Foreskin melanocyte (primary cell): ENCODE measurements at places on chromosomes 16 and 17.

DNA sequence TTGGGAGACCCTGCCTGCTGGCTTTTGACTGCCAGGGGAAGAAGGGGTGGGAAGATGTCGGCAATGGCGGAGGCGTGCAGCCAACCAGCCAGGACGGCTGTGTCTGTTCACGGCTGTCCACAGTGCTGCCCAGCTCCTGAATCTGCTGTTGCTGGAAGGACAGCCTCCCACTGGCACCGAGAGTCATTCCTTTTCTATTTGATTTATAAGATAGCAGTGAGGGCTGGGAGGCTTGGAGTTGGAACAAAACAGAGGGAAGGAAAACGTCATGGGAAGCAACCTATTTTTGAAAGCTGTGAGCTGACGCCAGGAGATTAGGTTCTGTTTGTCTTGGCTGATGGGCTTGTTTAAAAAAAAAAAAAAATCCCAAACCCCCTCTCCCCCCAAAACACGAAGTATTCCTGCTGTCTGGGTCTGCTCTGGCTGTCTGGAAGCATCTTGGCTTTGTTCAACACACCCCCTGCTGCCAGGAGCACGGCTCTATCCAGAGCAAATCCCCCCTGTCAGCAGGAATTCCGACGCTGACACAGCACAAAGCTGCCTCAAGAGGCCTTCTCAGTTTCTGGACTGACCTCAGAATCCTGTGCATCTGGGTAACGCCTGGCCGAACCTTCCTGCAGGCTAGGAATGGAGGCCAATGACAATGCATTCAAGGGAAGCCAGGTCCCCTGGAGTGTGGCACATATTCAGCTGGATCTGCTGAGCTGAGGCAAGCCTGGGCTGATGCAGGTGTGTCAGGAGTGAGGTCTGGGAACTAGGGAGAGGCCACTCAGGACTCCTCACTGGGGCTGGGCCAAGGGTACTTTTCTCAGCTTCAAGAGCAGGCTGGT, 41.0 kb upstream of the SREBF1 start:
- DNase-seq, result no peak

DNA sequence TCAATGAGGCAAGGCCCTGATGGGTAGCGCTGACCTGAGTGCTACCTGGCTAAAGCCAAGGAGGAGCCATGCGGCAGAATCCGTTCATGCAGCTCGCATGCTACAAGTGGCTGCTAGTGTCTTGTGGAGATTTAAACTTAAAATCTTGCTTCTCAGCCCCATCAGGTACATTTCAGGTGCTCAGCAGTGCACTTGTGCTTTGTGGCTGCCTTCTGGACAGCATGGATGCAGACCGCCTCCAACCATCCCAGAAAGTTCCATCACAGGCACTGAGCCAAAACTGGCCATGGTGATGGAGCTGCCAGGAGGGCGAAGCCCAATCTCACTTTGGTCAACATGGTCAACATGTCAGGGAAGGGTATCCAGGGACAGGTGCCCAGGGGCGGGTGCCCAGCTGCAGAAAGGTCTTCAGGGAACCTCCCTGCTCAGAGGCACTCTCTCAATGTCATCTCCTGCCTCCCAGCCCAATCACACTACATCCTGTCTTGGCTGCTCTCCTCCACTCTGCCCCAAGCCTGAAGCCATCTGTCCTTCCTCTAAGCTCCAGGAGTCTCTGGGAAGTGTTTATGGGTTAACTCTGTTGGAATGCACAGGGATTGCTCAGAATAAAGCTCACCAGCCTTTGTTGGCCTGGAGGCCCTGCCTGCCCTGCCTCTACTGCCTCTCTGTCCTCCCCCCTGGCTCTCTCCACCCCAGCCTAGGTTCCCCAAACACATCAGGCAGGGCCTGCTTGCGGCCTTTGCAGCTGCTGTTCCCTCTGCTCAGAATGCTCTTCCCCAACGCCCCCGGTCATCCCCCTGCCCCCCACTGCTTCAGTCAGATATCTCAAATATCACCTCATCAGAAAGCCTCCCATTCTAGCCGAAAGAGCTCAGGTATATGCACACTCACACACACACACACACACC, 18.3 kb upstream of the TNFRSF13B start:
- no peak for DNase-seq

GRCh38 chr16:20023190-20023589, 50.5 kb downstream of the GPR139 start:
- DNase-seq, result peak; percentile 7

DNA sequence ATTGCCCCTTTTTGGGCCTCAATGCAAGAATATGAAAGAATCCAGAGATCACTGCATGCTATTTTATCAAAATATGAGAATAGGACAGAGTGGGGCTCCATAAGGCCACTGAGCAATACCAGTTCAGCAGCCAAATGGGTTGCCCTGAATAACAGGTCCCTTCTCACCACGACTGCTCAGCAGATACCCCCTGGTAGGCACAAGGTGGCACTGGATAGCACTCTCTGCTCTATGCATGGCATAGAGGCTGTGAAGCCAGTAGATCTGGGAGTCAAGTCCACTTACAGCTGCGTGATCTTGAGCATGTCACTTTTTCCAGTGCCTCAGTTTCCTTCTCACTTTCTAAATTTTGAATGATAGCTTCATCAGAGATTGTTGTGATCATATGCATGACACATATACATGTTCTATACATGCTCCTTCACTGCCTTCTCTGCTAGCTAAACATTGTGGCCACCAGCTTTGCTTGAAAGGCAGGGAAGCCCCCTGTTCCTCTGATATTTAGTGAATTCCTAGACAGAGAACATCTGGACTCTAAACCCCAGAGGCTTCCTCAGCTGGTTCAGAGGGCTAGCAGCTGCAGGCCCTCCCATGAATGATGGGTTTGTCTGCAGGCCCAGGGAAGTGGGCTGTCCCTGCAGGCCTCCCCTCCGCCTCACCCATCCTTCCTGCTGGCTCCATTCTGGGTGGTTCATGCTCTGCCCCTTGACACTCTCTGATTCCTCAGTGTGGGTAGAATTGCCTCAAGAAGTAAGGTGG, 84.9 kb upstream of the ASIC2 start:
- no peak for DNase-seq

DNA sequence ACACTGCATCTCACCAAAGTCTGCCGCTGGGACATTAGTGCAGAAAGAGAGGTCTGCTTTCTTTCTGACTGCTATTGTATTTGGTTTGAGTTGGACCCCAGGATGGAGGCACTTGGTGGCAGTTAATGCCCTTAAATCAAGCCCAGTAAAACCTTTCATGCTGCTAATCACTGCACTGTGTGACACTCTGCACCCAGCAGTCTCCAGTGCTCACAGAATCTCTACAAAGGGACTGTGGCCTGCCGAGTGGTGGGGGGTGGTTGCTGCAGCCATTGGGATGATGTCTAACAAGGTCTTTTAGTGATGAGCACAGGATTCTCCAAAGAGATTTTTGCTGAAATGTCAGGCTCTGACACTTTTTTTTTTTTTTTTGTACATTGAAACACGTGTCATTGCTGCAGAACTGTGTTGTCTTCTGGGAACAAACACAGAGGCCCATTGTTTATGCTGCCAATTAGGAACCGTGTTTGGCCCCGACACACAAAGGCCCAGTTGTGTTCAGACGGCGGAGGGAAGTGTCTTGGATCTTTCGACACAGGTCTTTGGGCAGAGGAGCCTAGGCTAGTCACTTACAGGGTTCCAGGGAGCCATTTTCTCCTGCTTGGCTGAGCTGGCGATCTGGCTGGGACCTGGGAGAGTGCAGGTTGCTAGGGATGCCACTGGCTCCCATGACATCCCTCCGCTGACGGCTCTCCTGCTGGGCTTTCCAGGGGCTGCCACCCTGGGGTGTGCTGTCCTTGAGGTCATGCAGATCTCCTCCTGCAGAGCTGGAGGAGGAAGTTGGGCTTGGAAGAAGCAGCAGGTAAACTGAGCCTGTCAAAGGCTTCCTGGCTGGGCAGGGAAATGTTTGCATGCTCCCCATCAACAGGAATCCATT, 16.2 kb upstream of the TNRC6C start:
- peak; percentile 95 for DNase-seq

DNA sequence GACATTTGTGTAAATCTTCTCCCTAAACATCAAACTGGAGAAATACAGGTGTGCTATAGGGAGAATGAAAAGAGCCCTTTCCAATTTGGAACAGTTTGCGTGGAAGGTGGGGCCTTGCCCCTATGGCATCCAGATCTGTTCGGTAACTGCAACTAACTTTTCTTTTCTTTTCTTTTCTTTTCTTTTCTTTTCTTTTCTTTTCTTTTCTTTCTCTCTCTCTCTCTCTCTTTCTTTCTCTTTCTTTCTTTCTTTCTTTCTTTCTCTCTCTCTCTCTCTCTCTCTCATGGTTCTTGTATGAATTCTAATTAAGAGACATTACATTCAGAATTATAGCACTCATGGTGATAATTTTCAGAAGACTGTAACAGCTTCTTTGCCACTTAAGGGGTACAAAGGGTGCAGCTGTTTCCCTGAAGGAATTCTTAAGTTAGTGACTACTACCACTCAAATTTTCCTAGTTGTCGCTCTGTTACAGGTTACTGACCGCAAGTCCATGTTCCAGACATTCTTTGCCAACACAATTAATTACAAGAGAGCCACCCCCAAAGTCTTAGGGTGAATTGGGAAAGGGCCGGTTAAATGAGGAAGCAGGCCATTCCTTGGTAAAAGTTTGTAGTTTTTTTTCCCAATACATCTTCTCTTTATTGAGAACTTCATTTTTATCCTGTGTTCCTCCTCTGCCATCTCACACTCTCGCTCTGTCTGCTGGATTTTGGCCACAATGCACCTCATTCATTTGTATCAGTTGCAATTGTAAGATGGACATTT, 69.8 kb downstream of the KSR1 start:
- DNase-seq, result no peak

GRCh38 chr17:56798916-56799315, 34.8 kb downstream of the C17orf67 start:
- no peak for DNase-seq

DNA sequence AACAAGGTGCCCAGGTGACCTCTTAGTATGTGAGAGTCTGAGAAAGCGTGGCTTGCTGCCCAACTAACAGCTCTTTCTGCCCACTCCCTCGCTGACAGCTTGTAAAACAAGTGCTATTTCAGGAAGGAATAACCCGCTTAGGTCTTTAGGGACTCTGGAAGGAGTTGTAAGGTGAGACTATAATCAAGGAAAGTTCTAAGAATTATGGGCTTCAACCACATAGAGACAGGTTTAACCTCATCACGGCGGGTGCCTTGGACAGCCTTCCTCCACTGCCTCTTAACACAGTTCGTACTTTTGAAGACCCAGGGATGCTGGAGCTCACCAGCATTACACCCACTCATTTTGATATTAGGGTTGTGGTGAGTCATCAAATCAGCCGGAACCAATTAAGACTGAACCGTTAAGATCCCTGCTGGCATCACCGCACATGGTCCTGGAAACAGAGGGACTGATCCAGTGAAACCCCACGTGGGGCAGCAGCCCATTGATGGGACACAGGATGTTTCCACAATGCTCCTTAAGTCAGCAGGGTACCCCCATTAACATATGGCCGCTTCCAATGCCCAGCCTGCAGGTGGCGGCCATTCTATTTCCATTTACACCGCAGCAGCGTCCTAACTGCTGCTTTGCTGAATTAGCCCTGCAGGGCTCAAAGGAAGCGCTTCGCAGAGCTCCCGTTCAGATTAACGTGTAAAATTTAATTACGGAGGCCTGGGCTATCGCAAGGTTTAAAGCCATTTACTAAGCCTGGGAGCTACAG, 176.6 kb upstream of the SDK2 start:
- peak; percentile 21 for DNase-seq

- peak; percentile 60 for DNase-seq
Observed at GRCh38 chr17:79933863-79934652, 94.8 kb upstream of the CBX4 start.

- peak; percentile 8 for DNase-seq
Observed at GRCh38 chr17:3602499-3602898, 6.7 kb downstream of the TRPV1 start.

DNA sequence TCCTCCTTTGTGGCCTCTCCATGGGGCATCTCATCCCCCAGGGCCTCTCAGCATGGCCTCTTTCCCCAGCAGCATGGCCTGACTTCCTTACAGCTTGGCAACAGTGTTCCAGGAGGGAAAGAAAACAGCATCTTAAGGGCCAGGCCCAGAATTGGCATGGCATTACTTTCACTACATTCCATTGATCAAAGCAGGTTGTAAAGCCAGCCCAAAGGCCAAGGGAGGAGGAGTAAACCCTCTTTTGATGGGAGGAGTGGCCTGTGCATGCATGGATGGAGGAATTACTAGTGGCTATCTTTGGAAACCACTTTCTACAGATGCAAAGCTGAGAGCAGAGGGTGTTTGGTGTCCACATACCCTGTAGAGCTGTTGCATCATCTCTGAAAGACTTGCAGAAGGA, 149.4 kb downstream of the AIPL1 start:
- no peak for DNase-seq

- DNase-seq, result peak; percentile 60
Observed at GRCh38 chr17:40317345-40317873, 8.4 kb downstream of the RARA start.

DNA sequence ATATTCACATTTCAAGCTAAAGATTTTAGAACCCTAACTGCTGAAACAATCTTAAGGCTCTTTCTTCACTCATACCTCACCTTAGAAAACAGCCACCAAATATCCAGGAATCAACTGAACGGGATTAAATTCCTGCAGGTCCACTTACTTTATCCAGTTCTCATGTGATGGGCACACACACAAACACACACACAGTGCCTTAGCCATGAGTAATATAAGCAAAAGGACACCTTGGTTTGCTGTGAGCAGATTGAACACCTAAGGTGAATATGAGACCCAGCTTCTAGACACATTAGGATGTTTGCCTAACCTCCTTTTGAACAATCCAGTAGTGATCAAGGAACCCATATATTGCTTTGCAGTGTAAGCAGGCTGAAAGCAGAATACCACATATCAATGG, 81.5 kb downstream of the TUBD1 start:
- DNase-seq, result no peak

- DNase-seq, result no peak
Observed at GRCh38 chr17:10993126-10993525, 155.2 kb upstream of the PIRT start.

DNA sequence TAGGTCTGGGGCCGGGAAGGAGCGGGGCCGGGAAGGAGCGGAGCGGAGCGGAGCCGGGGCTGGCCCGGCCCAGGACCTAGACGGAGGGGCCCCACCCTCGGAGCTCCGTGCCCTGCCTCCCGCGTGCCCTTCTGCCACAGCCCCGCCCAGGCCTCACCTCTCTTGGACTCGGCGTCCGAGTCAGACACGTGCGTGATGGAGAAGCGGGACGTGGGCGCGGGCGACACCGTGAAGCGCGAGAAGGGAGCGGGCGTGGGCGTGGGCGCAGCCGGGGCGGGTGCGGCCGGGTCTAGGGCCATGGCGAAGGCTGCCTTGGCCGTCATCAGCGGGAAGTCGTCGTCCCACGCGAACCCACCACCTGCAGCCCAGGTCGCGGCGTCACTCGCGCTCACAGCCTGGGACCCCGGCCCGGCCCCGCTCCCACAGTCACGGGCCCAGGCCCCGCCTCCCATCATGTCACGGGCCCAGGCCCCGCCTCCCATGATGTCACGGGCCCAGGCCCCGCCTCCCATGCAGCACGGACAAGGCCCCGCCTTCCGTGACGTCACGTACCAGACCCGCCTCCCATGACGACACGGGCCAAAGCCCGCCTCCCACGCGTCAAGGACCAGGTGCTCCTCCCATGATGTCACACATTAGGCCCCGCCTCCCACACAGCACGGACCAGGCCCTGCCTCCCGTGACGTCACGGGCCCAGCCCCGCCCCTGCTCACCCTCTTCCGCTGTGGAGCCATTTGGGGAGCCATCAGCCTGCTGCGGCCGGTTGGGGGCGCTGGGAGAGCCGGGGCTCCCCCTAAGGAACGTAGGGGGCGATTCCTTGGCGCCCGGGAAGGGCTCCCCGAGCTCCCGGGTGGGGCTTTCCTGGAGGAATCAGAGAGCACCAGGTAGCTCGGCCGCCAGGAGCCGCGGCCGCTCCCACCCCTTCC, 45.8 kb upstream of the PVALEF start:
- DNase-seq, result peak; percentile 75

- DNase-seq, result no peak
Observed at GRCh38 chr17:1169221-1169928, 10.4 kb downstream of the ABR start.
